ENCODE measurements at places on chromosomes 6 and 20. TPM values are rescaled to one million over a fixed set of nuclear protein-coding genes. Genes with fewer than 3 reads are reported as not detected.
A peak's percentile ranks its signal among the peaks of the same experiment; 100 is the strongest.

- no peak for DNase-seq
- no peak overlapping the region for H3K27ac ChIP-seq
- H3K4me3 ChIP-seq: no peak overlapping the region
- no peaks in the 10 kb centered on the region for H3K27me3 ChIP-seq
- no peaks in the 10 kb centered on the region for H3K36me3 ChIP-seq
- H3K4me1 ChIP-seq: no peaks in the 10 kb centered on the region
These were observed 9.2 kb downstream of the TUBB2B start for GRCh38 chr6:3218266-3218665.

DNA sequence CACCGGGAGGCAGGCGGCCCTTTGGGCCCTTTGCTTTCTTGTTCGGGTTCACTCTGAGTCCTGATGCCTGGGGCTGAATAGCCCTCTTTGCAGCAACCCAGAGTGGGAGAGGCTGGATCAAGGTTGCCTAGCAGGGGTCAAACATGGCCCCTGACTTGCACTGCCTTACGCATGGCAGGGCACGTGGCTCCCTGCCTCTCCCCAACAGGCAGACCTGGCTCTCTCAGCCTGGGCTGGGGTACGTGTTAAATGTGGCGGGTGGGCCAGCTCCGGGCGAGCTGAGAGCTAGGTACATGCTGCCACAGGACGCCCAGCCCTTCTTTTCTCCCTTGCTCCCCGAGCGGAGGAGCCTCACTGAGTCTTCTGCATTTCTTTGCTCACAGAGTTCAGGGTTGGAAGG lies 7.3 kb downstream of the C6orf132 start:
- peaks cover 15% of the 10 kb centered on the region for H3K36me3 ChIP-seq
- peak overlapping the region; percentile 99 for H3K27ac ChIP-seq
- no peaks in the 10 kb centered on the region for H3K27me3 ChIP-seq
- H3K4me1 ChIP-seq: peaks cover 61% of the 10 kb centered on the region
- DNase-seq: peak; percentile 21
- H3K4me3 ChIP-seq: no peak overlapping the region

DNA sequence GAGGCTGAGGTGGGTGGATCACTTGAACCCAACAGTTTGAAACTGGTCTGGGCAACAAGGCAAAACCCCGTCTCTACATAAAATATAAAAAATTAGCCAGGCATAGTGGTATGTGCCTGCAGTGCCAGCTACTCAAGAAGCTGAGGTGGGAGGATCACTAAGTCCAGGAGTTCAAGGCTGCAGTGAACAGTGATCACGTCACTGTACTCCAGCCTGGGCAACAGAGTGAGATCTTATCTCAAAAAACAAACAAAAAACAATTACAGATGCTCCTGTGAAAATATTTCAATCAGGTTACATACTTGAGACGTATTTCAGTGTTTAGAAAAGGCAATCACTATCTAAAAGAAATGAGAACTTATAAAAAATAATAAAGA lies 33.8 kb downstream of the RANBP9 start:
- no peak overlapping the region for H3K4me3 ChIP-seq
- H3K27ac ChIP-seq: no peak overlapping the region
- no peaks in the 10 kb centered on the region for H3K27me3 ChIP-seq
- H3K36me3 ChIP-seq: no peaks in the 10 kb centered on the region
- no peaks in the 10 kb centered on the region for H3K4me1 ChIP-seq

DNA sequence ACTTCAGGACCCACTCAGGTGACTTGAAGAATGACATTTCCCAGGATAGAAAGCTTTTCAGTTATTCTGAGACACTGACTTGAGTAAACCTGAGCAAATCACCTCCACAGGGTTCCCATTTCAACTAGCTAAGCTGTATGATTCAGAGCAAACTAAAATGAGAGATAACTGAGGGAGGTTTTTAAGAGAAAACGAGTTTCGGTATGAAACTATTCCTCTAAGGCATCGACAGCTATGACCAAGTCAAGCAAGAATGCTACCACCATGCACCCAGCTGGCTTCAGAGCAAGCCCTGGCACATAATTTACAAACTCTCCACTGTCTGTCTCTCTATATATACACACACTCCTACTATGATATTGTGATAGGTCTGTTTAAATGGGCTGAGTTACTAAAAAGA lies 75.4 kb downstream of the PERP start:
- H3K4me1 ChIP-seq: no peaks in the 10 kb centered on the region
- H3K27me3 ChIP-seq: no peaks in the 10 kb centered on the region
- DNase-seq: no peak
- no peak overlapping the region for H3K27ac ChIP-seq

DNA sequence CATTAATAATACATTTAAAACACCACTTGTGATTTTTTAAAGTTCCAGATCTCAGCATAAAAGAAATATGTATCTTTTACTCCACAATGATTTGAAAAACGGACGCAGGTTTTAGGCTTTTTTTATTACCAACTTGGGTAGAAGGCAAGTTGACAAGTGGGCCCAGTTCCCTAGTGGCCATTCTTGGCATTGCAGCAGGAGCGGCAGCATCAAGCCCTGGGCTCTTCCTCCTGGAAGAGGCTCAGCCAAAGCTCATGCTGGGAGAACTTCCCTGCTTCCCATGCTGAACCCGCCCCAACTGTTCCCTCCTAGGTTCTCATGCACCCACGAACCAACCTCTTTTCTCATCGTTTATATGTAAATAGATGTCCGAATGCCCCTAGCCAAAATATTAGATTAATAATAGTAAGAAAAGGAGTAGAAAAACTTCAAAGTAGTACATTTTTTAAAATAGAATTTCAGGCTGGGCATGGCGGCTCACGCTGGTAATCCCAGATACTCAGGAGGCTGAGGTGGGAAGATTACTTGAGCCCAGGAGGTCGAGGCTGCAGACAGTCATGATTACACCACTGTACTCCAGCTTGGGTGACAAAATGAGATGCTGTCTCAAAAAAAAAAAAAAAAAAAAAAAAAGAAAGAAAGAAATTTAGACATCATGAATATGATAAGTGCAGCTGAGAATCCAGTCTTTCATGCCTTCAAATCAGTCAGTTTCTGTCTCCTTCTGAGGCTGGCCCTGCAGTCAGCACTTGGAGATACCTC lies 18.2 kb upstream of the MYB start:
- no peak overlapping the region for H3K27ac ChIP-seq
- H3K4me3 ChIP-seq: no peak overlapping the region
- DNase-seq: peak; percentile 86
- H3K36me3 ChIP-seq: no peaks in the 10 kb centered on the region
- no peaks in the 10 kb centered on the region for H3K4me1 ChIP-seq

DNA sequence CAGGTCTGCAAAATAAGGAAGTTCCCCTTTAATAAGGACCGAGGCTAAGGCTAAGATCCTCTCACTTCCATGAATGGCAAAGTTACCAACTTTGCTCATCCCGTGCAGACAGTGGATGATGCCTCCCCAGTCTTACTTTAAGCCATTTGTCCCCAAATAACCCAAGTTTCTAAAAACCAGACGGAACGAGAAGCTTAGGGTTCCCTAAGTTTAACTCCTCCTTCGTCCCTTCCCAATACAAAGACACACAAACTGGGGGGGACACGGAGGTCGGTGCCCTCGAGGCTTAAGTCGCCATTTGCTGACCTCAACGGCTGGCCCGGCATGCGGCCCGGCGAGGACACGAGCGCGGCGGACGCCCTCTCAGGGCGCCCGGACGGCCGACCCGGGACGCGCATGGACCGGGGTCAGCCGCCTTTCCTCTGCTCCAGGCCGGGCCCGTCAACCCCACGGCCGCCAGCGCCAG lies 527 bp downstream of the FBXO30 start:
- no peaks in the 10 kb centered on the region for H3K36me3 ChIP-seq
- H3K4me1 ChIP-seq: peaks cover 33% of the 10 kb centered on the region

GRCh38 chr20:50274570-50275430 lies 84.2 kb downstream of the CEBPB start:
- no peak overlapping the region for H3K27ac ChIP-seq
- no peaks in the 10 kb centered on the region for H3K27me3 ChIP-seq
- H3K4me3 ChIP-seq: no peak overlapping the region
- DNase-seq: no peak

GRCh38 chr6:11311970-11312369 lies 79.5 kb upstream of the NEDD9 start:
- no peaks in the 10 kb centered on the region for H3K27me3 ChIP-seq
- 0 out of 2 replicates have a peak, but pooled peaks cover 4% of the 10 kb centered on the region for H3K4me1 ChIP-seq
- DNase-seq: no peak

- H3K27me3 ChIP-seq: no peaks in the 10 kb centered on the region
- H3K4me3 ChIP-seq: no peak overlapping the region
- H3K4me1 ChIP-seq: no peaks in the 10 kb centered on the region
These were observed 206.0 kb upstream of the PREP start for GRCh38 chr6:105608711-105609374.

DNA sequence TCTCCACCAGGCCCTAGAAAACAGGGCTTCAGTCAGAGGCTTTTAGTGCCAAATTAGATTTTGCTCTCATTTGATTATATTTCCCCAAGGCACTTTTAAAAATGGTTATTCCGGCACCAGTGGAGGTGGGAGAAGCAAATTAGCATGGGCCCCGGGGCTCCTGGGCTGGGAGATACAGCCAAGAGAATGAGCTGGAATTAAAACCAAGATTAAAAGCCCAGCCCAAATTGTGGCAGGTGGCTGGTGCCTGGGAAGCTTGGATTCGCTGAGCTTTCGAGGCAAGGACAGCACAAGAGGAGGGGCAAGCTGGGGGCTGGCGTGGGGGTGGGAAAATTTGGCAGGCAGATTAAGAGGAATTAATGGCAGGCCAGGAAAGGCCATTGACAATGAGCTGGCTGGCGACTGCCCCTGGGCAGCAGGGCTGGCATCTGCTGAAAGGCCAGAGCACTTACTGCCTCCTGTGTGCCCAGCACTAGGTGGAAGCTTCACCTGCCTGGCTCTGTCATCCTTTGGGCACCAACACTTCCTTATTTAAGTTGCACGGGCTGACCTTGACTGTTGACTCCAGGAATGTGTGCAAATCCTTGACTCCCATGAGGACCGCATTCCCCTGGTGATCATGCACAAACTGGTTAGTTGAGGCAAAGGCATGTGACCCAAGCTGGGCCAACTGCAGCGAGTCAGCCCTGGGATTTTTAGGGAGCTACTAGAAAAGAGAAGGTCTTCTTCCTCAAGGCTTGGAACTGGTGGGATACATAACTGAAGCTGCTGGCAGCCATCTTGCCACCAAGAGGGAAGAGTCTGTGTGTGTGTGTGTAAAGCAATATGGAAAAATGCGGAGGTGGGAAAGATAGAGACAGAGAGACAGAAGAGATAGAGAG lies 76.1 kb downstream of the SULF2 start:
- DNase-seq: no peak
- H3K27ac ChIP-seq: no peak overlapping the region
- no peaks in the 10 kb centered on the region for H3K4me1 ChIP-seq
- H3K27me3 ChIP-seq: no peaks in the 10 kb centered on the region

DNA sequence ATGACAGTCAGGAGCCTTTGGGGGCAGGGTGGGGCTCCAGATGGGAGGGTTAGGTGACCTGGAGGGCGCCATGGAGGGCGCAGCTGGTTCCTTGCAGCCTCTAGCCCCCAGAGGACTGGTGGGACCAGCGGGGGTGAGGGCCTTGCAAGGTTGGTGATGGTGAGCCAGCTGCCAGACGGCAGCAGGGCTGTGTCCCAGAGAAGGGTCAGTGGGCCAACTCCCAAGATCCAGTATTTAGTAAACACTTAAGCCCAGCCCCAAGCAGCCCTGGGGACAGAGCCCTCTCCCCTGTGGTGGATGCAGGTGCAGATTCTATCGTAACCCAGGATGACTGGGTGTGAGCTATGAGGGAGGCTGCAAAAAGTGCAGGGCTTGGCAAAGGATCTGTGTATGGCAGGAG lies 201.5 kb upstream of the RNF24 start:
- H3K27ac ChIP-seq: no peak overlapping the region
- H3K4me3 ChIP-seq: no peak overlapping the region
- peaks cover under 1% of the 10 kb centered on the region for H3K27me3 ChIP-seq
- H3K36me3 ChIP-seq: no peaks in the 10 kb centered on the region

DNA sequence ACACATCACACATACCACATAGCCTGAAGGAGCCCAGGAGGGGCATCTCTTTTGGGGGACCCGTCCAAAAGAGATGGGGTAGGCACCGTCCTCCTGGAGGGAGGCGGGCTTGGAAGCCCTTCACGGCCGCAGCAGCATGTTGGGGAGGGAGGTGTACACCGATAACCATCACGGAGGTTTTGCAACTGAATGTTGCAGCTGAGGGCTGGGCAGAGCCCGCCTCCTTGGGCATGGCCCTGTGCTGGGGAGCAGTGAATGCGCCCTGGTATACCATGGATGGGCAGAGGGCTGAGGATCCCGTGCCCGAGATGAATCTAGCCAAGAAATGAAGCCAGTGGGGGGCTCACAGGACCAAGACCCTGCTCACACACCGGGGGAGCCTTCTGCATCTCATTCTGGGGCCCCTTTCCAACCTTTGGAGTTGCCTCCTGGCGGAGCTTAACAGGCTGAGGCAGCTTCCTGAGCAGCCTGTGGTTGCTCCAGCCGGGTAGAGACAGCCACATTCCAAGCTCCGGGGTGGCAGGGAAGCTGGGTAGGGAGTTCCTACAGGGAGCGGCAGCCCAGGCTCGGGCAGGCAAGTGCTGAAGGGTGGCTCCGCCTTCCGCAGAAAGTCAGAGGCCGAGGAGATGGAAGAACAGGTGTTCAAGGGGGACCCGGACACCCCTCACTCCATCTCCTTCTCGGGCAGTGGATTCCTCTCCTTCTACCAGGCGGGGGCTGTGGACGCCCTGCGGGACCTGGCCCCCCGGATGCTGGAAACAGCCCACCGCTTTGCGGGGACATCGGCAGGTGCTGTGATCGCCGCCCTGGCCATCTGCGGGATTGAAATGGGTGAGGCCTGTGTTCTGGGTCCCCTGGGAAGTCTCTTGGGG lies at the start of gene PNPLA1:
Gene PNPLA1, plus strand, starts transcription at position 227 of the 872 bp plus-strand sequence. Its CDS starts 400 bp downstream, at position 627.
- H3K4me3 ChIP-seq: no peak within 1 kb of the TSS
- DNase-seq: peak; percentile 51
- H3K27ac ChIP-seq: no peak within 1 kb of the TSS
- no peaks in the 10 kb centered on the region for H3K36me3 ChIP-seq

GRCh38 chr20:14342918-14343317 lies 5.5 kb upstream of the FLRT3 start:
- no peaks in the 10 kb centered on the region for H3K36me3 ChIP-seq
- H3K27me3 ChIP-seq: no peaks in the 10 kb centered on the region
- no peak overlapping the region for H3K4me3 ChIP-seq

DNA sequence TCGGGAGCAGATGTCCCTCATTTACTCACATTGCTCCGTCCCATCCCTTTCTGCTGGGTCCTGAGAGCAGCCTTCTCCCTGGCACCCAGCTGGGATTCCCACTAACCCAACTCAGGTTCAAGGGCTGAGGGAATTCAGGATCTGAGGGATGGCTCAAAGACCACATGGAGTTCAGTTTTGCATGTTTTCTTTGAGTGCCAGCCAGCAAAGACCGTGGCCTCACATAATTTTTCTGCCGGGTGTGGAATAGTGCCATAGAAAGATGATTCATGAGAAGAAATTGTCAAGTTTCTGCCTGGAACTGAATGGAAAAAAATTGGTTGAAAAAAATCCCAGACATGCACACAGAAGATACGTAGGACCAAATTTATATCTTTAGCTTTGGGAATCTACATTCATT lies 168.6 kb downstream of the CD83 start:
- DNase-seq: peak; percentile 27
- no peak overlapping the region for H3K4me3 ChIP-seq
- peaks cover 10% of the 10 kb centered on the region for H3K36me3 ChIP-seq

GRCh38 chr6:126804332-126805064 lies 314.0 kb upstream of the RSPO3 start:
- no peak overlapping the region for H3K4me3 ChIP-seq
- no peaks in the 10 kb centered on the region for H3K36me3 ChIP-seq
- H3K27ac ChIP-seq: no peak overlapping the region
- DNase-seq: peak; percentile 74
- no peaks in the 10 kb centered on the region for H3K4me1 ChIP-seq
- H3K27me3 ChIP-seq: no peaks in the 10 kb centered on the region

TRIM31 gene
- total RNA-seq: not detected

DXO gene
- 19.7 TPM for total RNA-seq

PPP1R14C gene
- 1.4 TPM for total RNA-seq

MYLK2 gene
- not detected for total RNA-seq

SLC24A3 gene
- 3.0 TPM for total RNA-seq

MAFB gene
- 1.8 TPM for total RNA-seq

BACH2 gene
- 3.3 TPM for total RNA-seq

BTNL2 gene
- not detected for total RNA-seq

DNMT3B gene
- total RNA-seq: 2,281 TPM

All from GM23338 (cell line).